ENCODE measurements at places on chromosomes 11 and 22.

- DNase-seq = no peak
Observed at GRCh38 chr22:39349967-39350726, at the start of gene SYNGR1. TSS of gene SYNGR1 (plus strand) at chr22:39349991. CDS start at chr22:39350011, 20 bp downstream.

DNA sequence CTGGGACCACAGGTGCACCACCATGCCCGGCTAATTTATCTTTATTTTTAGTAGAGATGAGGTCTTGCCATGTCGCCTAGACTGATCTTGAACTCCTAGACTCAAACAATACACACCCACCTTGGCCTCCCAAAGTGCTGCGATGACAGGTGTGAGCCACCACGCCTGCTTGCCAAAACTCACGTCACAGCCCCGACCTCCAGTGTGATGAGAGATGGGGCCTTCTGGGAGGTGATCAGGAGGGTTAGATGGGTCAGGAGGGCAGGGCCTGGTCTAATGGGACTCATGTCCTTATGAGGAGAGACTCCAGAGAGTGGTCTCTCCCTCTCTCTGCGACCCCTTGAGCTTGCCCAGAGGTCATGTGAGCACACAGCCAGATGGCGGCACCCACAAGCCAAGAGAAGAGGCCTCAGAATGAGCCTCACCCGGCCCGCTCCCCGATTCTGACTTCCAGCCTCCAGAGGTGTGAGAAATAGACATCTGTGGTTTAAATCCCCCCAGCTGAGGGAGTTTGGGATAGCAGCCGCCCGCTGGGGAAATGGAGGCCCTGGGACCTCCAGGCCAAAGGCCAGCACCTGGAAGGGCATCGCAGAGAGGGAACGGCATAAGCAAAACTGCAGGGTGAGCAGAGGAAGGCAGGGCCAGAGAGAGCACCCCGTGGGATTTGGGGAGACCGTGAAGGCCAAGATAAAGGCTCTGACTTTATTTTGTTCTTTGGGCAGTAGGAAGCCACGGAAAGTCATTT, 24.1 kb upstream of the GAL start:
- DNase-seq = no peak

DNA sequence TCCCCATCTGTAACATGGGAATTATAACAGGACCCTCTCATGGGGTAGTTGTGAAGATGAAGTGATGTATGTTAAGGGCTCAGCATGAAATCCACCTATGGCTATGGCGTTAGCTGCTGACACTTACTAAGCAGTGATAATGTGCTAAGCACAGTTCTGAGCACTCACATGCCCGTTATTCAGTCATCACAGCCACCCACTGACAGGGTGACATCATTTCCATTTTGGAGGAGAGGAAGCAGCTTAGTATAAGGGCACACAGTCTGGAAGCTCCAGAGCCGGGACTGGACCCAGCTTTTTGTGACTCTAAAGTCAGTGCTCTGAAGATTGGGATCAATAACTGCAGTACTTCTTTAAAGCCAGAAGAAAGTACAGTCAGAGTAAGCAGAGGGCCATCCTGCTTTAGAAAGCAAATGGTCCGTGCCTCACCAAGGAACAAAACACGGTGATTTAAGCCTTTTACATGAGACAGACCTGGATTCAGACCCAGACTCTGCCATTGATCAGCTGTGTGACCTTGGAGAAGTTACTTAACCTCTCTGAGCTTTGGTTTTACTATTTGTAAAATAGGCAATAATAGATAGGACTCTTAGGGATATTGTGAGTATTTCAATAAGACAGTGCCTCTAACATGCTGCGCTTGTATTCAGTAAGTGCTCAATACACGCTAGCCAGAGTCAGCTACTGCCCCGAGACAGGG, 61.5 kb downstream of the SGSM1 start:
- no peak for DNase-seq

GRCh38 chr11:76209973-76210930, 4.0 kb upstream of the WNT11 start:
- DNase-seq = no peak

- DNase-seq = no peak
Observed at GRCh38 chr22:47445716-47446290, 683.4 kb downstream of the TBC1D22A start.

DNA sequence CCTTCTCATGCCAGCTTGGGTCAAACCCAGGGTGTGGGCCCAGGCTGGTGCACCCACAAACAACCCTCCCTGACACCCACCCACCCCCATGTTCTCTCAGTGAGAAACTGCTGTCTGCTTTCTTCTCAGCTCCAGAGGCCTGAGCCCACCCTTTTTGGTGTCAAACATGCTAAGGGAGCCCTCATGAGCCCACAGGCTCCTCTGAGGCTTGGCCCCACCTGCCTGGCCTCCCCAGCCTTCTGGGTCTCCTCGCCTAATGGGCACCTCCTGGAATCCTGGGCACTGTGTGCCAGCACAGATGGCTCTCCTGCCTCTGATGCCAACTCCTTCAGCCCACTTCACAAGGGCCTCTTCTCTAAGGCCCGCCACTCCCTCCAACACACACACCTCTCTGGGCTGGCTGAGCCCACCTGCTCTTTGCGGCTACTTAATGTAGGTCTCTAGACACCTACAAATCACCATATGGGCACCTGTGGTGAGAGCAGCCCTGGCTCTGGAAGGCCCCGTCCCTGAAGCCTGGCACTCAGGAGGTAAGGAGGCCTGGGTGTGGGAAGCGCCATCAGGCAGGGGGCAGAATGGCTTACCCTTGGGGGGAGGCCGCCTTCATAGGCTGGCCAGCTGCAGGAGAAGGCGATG, 4.4 kb downstream of the NAGA start:
- DNase-seq = no peak

DNA sequence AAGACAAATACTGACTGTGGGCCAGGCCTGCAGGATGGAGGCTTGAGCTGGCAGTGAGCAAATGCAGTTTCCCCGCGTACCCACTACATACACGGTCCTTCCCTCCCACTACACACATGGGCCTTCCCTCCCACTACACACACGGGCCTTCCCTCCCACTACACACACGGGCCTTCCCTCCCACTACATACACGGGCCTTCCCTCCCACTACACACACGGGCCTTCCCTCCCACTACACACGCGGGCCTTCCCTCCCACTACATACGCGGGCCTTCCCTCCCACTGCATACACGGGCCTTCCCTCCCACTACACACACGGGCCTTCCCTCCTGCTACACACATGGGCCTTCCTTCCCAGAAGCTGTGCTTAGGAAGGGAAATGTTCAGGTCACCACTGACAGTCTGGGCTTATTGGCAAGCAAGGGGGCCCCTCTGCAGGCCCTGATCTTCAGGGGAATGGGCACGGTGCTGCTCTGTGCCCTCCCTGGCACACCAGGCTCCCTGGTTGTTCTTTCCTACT, 10.8 kb downstream of the DNAL4 start:
- DNase-seq = no peak

DNA sequence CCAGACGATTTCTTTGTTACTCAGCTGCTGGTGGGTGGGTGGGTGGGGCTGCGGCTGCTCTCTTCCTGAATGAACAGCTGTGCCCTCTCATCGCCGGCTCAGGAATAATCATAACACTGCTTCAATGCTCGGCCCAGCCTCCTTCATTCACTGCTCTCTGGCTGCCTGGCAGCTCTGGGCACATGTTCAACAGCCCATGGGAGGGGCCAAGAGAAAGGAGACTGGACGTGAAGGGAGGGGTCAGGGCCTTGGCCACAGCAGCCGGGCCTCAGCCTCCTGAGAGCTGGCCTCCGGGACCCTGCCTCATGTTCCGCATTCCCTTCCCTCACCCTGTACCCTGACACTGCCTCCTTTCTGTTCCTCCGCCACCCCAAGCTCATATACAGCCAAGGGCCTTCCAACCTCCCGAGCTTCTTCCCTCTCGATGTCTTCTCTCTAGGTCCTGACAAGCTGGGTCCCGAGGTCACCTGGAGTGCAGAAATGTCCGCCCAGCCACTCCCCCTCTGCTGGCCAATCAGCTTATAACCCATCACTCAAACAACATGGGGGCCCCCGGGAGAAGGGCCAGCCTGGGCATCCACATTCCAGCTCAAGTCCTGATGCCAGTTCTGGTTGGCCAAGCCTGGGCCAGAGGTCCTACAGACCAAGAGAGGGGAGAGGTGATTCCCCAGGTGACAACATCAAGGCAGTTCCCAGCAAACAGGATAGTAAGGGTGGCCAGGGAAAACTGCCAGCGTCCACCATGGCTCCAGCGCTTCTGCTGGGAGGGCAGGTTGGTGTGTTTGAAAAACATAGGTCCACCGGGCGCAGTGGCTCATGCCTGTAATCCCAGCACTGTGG, 3.2 kb upstream of the CSDC2 start:
- DNase-seq = no peak

DNA sequence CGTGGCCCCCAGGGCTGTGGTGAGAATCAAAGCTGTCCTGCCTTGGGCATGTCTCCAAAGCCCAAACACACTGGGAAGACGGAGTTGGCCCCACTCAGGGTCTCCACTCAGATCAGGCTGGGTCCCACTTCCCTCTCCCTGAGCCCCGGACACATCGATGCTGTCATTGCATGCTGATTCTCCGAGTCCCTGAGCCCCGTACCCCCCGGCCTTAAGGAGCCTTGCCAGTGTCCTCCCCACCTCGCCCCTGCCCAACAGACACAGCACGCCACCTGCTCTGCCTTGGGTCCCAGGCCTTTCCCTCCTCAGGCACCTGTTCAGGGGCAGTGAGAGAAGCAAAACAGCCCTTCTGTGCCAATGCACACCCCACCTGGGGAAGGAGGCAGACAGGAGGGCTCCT, 14.6 kb downstream of the EIF1AD start:
- DNase-seq = no peak

GRCh38 chr11:37849706-37850105, 1251.7 kb upstream of the RAG2 start:
- no peak for DNase-seq

GRCh38 chr11:78080818-78081495, 1.3 kb upstream of the NDUFC2 start:
- no peak for DNase-seq

DNA sequence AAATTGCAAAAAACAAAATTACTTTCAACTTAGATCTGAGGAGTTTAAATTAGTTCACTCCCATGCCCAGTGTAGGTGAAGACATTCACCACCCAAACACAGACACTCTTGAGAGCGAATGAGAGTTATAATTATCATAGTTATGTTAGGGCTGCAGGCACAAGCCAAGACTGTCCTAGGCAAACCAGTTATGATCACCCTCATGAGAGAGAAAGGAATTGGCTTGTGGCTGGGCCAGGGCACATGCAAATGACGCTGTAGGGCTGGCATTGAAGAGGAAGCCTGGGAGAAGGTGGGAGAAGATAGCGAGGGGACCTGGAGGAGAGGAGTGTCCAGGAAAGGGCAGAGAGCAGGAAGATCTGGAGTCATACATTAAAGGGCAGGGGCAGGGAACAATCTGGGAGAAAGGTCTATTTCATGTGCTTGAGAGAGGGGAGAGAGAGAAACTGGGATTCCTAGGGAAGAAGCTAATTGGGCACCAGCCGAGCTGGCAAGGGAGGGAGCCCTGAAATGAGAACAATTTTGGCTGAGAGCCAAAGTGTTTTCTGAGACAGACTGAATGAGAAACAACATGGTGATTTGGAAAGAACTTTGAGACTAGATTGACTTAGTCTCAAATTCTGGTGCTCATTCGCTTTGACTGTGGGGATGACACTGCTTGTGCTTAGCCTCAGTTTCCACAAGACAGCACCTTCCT, 279.9 kb downstream of the KIRREL3 start:
- DNase-seq = no peak

- DNase-seq = no peak
Observed at GRCh38 chr11:47669856-47670255, 27.5 kb upstream of the MTCH2 start.

DNA sequence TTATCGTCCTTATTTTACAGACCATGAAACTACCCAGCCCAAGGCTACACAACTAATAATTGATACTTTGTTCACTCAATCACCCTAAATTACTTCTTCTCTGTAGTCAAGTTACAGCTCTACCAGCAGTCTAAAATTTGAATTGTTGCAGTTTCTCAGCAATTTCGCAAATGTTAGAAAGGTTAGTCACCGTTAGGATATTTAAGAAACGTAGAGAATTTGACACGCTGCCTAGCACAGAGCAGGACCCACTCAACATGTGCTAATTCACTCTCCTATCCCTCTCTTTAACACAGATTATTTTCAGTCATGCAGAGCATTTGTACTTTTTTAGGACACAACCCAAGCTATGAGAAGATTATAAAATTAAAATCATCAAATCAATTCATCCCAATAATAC, 771.1 kb upstream of the LUZP2 start:
- no peak for DNase-seq

DNA sequence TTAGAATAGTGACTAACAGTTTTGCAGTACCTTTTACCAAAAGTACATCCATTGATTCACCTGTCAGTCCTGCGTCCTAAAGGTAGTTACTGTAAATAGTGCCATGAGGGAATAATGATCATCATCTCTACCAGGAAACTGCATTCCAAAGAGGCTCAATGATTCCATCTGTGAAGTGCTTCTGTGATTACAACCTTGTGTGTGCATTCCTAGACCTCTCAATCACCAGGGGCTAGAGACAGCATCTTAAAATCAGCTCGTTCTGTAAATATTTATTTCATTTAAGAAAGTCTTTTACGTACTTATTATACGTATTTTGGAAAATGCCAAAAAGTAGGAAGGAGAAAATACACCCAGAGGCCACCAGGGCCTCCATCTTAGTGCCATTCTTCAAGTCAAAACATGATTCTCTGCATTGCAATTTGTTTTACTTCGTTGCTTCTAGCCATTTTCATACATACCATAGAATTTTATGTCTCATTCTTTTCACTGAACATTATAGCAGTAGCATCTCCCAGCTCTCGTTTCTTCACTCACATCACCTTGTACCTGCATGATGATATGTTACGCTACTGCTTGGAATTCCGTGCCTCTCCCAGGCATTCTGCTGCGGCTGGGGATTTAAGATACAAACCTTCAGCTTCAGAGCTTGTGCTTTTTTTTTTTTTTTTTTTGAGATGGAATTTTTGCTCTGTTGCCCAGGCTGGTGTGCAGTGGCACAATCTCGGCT, 117.0 kb downstream of the SEZ6L start:
- no peak for DNase-seq

- no peak for DNase-seq
Observed at GRCh38 chr22:49690454-49690853, 137.2 kb downstream of the BRD1 start.

DNA sequence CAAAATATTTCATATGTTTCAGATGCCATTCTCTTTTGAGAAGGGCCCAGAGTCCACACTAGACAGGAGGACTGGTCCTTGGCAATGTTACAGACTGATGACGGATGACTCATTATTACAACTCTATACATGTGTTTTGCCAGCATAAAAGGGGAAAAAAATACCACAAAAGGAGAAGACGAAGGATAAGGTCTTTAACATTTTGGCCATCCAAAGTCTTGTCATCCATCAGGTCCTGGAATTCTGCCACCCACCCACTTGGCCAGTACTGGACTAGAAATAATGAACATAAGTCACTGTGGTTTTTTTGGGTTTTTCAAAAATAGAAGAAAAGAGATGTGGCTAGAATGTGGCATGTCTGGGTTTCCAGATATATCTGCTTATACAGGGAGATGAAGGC, 57.7 kb upstream of the BDNF start:
- DNase-seq = no peak

All from GM12878 (cell line).